ENCODE measurements at places on chromosomes 4 and X. TPM values are rescaled to one million over a fixed set of nuclear protein-coding genes. Genes with fewer than 3 reads are reported as not detected.

The DTHD1 gene
- total RNA-seq = 1.1 TPM

The CABS1 gene
- not detected for total RNA-seq

- no peak for DNase-seq
- H3K27me3 ChIP-seq = no peaks in the 10 kb centered on the region
- peak overlapping the region; percentile 95 for H3K27ac ChIP-seq
These were observed 811 bp downstream of the TMEM187 start for GRCh38 chrX:153973127-153974002.

DNA sequence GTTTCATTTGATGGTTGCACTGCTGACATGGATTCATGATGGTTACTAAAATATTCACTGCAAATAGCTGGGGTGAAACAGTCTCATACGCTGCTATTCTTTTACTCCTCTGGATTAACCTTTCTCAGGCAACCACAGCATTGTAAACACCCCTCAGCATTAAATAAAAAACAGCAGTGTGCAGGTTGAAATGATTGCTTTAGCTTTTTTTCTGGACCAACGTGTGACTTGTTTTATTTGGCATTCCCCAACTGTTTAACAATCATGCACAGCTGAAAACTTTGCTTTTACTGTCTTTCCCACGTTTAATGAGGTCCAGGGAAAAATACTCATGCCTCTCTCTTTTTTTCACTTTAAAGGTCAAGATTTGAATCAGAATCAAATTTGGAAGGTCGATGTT, 490.8 kb downstream of the RAPGEF2 start:
- H3K36me3 ChIP-seq = no peaks in the 10 kb centered on the region
- H3K27me3 ChIP-seq = no peaks in the 10 kb centered on the region

- DNase-seq = no peak
- no peak overlapping the region for H3K27ac ChIP-seq
- H3K4me1 ChIP-seq = no peaks in the 10 kb centered on the region
- H3K27me3 ChIP-seq = peaks cover 4% of the 10 kb centered on the region
- no peaks in the 10 kb centered on the region for H3K36me3 ChIP-seq
These were observed 194.2 kb downstream of the CLCN4 start for GRCh38 chrX:10350981-10351380.

GRCh38 chrX:20237864-20238263, 28.8 kb downstream of the RPS6KA3 start:
- no peak for DNase-seq
- H3K4me3 ChIP-seq = no peak overlapping the region
- peaks cover 13% of the 10 kb centered on the region for H3K4me1 ChIP-seq
- peaks cover 69% of the 10 kb centered on the region for H3K36me3 ChIP-seq
- H3K27ac ChIP-seq = no peak overlapping the region

All from activated T-helper 2 cell treated with anti-CD3 and anti-CD28 coated beads, Interferon-gamma antibody, Interleukin-2, Interleukin-4, amounts not matched to agents 10 μg/mL and 5 μg/mL and 100 μg/mL, durations not matched to agents 14 hours and 24 hours and 36 hours (primary cell).